ENCODE measurements at places on chromosomes 7 and 10.

GRCh38 chr10:78933828-78934531 lies 134.8 kb upstream of the ZMIZ1 start:
- DNase-seq, result no peak

GRCh38 chr7:151658778-151659177 lies 139.1 kb upstream of the RHEB start:
- DNase-seq, result no peak

DNA sequence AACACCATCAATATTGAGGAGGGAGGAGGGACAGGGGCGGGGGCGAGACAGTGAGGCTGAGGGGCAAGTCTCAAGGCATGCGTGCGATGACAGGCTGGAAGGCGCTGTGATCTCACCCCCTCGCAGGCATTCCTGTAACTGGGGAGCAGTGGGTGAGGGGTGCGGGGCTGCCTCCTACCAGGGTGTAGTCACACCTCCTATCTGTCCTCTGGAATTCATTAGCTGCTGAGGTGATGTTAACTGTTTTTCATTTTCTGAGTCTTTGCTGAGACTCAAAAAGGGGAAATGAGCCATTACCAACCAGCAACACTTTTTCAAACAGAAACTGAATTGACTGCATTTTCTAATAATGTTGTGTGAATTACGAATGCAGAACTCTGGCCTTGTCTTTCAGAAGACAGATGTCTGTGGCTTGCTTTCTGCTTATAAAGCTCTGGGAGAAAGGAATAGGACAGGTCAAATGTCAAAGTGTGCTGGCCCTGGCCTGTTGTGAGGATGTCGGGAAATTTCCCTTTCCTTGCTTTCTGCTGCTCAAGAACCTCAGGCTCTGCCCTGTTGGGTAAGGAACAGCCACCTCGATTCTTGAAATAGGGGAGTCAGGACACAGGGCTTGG lies 23.7 kb upstream of the CDH23 start:
- no peak for DNase-seq

- DNase-seq, result no peak
These were observed 688.9 kb downstream of the PHTF2 start for GRCh38 chr7:78487464-78487863.

GRCh38 chr10:78846760-78847159 lies 222.0 kb upstream of the ZMIZ1 start:
- no peak for DNase-seq

DNA sequence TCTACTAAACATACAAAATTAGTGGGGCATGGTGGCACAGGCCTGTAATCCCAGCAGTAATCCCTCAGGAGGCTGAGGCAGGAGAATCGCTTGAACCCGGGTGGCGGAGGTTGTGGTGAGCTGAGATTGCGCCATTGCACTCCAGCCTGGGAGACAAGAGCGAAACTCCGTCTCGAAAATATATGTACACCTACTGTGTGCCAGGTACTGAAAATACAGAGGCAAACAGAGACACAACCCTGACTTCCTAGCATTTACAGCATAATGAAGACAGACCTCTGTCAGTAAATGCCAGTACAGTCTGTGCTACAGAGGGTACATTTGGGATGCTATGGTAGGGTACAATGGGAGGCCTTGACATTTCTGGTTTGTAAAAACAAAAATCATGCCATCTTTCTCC lies 66.6 kb downstream of the ABCC2 start:
- DNase-seq, result no peak

- DNase-seq, result no peak
These were observed 94.3 kb downstream of the IPMK start for GRCh38 chr10:58173391-58173790.

GRCh38 chr10:29583674-29584073 lies 51.1 kb downstream of the SVIL start:
- no peak for DNase-seq

GRCh38 chr10:102597131-102597991 lies 46.9 kb upstream of the TRIM8 start:
- peak; percentile 51 for DNase-seq

All from hematopoietic multipotent progenitor cell treated with erythropoietin and hydrocortisone succinate and interleukin-3 and kit ligand, for 6 days (in vitro differentiated cells).